ENCODE measurements at places on chromosomes 1 and 21. TPM values are rescaled to one million over a fixed set of nuclear protein-coding genes. Genes with fewer than 3 reads are reported as not detected.

DNA sequence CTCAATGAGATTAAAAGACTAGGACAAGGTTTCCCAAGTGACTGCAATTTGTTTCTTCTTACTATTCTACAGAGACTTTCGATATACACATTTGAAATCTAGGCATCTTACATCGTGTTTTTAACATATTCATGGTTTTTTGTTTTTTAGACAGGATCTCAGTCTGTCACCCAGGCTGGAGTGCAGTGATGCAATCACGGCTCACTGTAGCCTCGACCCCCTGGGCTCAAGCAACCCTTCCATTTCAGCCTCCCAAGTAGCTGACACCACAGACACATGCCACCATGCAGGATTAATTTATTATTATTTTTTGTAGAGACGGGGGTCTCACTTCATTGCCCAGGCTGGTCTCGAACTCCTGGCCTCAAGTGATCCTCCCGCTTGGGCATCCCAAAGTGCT, 1.5 kb downstream of the PDZK1 start:
- DNase-seq = no peak

- no peak for DNase-seq
Measured at GRCh38 chr1:225461533-225462428, 33.9 kb upstream of the LBR start.

DNA sequence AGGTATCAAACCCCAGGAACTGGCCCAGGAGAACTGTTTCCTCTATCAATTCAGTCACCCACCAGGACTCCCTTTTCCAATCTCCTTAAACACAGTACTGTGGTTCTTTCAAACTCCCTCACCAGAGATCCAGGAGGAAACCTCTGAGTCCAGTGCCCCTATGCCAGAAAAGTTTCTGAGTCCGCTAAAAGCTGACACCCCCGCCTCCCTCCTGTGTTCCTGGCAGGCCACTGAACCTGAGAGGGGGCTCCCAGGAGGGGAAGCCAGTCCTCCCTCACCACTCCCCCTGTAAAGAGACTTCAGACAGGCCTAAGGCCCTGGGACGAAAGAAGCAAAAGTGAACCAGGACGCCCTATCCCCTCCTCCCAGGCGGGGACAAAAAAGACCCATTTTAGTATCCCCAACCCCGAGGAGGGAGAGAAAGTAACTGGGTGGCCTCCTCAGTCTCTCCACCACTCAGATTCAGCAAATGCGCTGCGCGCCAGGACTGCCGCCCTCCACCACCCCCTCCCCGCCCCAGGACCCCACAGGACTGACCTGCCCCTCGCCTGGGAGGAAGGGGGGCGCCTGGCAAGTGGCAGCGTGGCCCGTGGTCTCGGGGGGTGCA, 624 bp downstream of the SLC41A1 start:
- no peak for DNase-seq

- DNase-seq = no peak
Measured at GRCh38 chr1:237405912-237406311, 363.9 kb downstream of the RYR2 start.

DNA sequence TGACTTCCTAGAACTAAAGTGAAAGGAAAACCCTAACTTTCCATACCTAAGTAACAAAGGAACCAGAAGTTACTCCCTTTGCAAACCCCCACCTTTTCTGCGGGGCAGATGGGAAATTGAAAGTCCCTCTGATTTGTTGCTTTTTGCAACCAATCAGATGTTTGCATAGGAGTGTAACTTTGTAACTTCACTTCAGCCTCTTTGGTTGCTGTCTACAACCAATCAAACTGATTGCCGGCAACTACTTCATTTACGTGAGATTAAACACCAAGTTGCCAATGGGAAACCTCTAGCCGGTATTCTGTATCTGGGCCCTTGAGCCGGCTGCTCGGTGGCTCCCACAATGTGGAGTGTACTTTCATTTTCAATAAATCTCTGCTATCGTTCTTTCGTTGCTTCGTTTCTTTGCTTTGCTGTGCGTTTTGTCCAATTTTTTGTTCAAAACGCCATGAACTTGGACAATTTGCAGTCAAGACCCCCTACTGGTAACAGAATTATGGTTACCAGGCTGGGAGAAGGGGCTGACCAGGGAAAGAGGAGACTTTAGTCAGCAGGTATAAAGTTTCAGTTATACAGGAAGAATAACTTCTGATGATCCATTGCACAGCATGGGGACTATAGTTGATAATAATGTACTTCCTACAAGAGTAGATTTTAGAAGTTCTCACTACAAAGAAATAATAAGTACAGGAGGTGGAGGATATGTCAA, 69.2 kb upstream of the RGS2 start:
- no peak for DNase-seq

DNA sequence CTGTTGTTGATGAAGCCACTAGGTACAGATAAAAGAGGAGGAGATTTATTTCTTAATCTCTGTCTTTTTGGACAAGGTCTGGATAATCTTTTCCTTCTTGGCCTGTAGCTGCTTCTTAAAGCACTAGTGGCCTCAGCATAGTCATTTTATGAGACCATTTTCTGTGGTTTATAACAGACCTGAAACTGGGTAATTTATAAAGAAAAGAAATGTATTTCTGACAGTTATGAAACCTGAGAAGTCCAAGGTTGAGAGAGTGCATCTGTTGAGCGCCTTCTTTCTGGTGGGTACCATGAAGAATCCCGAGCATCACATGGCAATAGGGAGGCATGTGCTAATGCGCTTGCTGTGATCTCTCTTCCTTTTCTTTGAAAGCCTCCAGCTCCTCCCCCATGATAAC, 36.7 kb upstream of the PDC start:
- DNase-seq = no peak

DNA sequence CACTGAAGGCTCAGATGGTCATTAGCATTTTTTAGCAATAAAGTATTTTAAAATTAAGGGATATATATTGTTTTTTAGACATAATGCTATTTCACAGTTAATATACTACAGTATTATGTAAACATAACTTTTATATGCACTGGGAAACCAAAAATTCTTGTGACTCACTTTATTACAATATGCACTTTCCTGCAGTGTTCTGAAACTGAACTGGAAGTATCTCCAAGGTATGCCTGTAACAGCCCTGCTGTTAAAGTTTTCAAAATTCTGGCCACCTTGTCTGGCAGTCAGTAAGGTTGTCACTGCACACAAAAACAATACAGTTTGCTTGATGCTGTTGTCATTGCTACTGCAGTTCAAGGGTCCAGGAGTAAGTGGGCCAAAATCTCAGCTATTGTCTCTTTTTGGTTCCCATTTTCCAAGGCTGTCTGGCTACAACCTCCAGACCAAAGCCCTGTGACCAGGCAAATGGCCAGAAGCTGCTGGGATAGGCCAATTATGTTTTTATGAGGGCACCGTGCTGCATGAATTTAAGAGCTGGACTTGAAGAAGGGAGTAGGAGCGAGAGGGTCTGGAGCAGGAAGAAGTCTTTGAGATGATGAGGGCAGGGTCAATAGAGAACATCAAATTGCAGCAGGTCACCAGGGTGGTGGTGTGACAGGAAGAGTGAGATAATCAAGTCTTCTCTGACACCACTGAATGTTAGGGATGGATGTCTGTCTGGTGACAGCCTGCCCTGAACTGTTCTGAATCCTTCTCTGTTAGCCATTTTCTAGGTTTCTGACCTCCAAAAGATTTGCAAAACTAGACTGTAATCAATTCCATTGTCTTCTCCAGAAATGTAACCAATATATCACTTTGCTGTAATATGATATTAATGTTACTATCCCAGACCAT, 82.3 kb upstream of the CACHD1 start:
- DNase-seq = no peak

GRCh38 chr1:74505928-74506710, 6.3 kb downstream of the LRRC53 start:
- DNase-seq = no peak

GRCh38 chr21:42797522-42797921, 81.8 kb downstream of the WDR4 start:
- no peak for DNase-seq

DNA sequence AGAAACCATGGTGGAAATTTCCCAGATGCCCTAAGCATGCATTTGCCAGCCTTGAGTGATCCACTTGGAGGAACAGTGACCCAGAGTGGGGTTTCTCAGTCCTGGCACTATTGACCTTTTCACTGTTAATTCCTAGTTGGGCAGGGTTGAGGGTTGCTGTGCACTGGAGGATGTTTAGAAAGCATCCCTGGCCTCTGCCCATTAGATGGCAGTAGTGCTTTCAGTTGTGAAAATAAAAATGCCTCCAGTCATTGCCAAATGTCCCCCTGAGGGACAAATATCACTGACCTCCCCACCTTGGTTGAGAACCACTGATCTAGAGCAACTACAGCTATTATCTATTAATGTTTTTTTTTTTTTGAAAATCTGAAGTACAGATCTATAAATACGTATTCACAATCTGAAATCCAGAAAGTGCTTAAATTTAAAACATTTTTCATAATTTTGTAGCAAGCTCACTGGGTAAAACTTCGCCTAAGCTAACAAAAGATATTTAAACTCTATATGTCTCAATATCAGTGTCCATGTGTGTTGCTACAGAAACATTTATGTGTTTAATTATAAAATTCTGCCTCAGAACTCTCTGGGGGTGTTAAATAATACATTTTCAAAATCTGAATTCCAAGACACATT, 27.3 kb downstream of the F3 start:
- no peak for DNase-seq

GRCh38 chr21:34623516-34623915, 8.6 kb upstream of the RCAN1 start:
- no peak for DNase-seq

- DNase-seq = no peak
Measured at GRCh38 chr1:225824533-225824941, 14.6 kb downstream of the EPHX1 start.

DNA sequence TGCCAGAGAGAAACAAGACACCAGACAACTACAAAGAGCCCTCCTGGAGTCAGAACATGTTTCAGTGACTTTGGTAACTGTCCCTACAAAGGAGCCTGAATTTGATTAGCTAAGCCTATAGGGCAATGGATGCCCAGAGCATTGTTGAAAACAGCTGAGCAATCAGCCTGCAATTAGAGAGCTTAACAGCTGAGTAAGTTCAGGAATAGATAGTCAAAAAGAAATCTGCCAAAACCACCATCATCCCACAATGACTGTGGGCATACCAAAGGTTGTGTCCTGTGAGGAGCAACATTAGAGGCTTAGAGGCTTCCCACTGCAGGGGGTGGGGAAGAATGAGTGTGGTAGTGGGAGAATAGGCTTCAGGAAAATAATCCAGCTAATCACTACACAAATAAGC, 32.1 kb downstream of the SH3BP5L start:
- DNase-seq = no peak

DNA sequence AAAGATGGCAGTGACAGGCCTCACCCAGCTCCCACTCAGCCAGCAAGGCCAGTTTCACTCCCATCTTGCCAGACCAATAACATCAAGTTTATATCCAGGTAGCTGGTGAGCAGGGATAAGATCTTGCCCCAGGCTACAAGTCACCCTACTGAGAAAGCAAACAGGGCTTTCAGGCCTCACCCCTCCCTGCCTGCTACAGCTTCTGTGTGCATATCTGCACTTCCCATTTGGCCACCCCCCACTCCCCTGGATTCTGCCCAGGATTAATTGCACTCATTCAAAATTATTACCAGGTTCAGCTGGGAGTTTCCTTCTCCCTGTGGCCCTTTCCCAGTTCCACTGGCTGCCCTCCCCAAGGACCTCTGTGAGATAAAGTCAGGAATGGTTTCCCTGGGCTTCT, 352.1 kb downstream of the TBX15 start:
- no peak for DNase-seq

The FAM43B gene
- total RNA-seq = under 0.01 TPM

The PIGV gene
- total RNA-seq = 45.5 TPM

The GBP5 gene
- 26.4 TPM for total RNA-seq

The FBXO2 gene
- total RNA-seq = 0.27 TPM

The OLFML2B gene
- 1.1 TPM for total RNA-seq

The SETSIP gene
- not detected for total RNA-seq

The SLC39A1 gene
- 64.6 TPM for total RNA-seq

The TCHHL1 gene
- not detected for total RNA-seq

Measured in hematopoietic multipotent progenitor cell (in vitro differentiated cells).